HS-5 (cell line): ENCODE measurements at places on chromosomes 1 and 21.

- no peak for DNase-seq
Observed at GRCh38 chr1:55040933-55041494, 1.7 kb downstream of the PCSK9 start.

DNA sequence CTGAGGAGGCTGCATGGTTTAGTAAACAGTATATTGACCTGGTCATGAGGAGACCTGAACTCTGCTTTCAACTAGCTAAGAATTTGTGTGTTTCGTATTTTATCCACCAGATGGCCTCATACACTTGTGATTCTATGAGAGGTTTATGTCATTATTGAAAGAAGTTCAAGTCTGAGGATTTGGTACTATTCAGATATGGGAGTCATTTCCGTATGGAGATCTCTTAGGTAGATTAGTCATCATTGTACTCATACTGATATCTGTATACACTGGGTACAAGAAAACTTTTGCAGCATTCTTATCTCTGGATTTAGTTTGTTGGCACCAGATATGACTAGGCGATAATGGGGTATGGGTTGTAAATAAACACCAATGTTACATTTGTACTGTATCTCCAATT lies 26.6 kb downstream of the ATF6 start:
- peak; percentile 83 for DNase-seq

DNA sequence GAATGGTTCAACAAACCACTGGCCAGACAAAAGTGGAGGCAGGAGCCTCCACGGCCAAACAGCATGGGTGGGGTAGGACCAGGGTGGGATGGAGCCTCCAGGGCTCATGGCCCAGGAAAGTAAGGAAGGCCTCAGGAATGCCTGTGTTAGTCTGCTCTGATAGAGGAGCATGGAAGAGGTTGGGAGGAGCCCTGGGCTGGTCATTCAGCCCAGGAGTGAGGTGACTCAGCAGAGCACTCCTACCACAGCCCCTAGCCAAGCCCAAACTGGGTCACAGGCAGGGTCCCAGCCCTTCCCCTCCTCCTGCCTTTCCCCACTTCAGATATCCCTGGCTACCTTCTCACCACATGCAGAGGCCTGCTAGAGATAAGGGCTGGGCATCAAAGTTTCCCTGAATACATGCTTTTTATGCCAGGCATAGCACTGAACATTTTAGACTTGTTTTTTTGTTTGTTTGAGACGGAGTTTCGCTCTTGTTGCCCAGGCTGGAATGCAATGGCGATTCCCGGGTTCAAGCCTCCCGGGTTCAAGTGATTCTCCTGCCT lies 3.1 kb upstream of the SHISA4 start:
- DNase-seq = no peak

GRCh38 chr1:182084487-182085316 lies 23.2 kb upstream of the ZNF648 start:
- DNase-seq = peak; percentile 41

- DNase-seq = no peak
Observed at GRCh38 chr21:46322351-46323226, 1.1 kb downstream of the C21orf58 start.

- DNase-seq = no peak
Observed at GRCh38 chr1:10714337-10715114, 81.9 kb downstream of the CASZ1 start.

- no peak for DNase-seq
Observed at GRCh38 chr1:93078638-93078985, 471 bp upstream of the MTF2 start.

- DNase-seq = no peak
Observed at GRCh38 chr1:191709215-191709614, 449.0 kb upstream of the RGS18 start.

DNA sequence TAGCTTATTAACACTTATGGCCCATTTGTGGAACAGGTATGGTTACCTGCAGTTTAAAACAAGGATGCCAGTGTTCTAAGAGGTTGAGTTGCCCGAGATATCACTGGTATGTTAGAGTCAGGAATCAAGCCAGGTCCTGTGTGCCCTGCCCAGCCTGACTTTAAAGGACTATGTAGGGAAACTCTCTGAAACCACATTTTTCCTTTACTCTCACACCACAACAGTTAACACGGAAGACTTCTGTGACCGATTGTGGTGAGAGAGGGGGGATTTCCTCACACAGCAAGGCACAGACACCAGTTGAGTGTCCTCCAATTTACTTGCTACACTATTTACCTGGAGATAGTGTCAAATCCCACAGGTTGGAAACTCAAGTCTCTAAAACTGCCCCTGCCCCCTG lies 47.8 kb downstream of the UCK2 start:
- DNase-seq = no peak

DNA sequence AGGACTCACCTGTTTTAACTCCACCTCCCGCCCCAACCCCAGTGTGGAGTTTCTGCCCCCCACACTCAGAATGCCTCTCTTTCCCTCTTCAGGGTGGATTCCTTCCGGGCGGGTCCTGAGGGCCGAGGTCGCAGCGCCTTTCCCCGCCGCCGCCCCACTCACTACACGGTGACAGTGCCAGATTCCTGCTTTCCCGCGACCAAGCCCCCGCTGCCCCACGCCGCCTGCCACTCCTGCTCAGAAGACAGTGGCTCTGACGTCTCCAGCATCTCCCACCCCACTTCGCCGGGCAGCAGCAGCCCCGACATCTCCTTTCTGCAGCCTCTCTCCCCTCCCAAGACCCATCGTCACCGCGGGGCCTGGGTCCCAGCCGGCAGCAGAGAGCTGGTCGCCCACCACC lies 16.7 kb downstream of the INAVA start:
- DNase-seq = no peak

DNA sequence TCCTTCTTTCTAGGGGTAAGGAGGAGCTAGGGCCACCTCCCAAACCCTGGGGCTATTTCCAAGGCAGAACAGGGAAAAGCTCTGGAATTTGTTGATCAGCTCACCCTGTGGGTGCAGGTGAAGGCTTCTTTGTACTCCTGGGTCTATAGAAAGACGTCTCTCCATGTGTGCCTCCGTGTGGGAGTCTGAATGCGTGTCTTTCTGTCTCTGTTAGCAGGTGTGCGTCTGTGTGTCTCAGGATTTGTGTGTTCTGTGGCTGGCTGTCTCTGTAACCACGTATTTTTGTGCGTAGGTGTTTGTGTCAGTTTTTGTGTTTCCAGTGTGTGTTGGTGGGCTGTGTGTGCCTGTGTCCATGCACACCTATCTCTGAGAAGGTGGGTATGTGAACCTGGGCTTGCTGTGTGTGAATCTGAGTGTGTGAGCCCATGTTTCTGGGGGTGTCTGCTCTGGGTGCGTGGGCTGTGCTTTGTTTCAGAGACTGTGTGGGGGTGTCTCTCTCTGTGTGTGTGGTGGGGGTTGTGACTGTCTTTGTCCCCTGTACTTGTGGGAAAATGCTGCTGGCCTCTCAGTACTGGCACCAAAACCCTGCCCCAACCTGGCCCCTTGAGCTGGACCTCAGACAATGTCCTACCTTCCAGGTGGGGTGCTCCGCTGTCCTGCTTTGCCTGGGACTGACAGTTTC lies 12.7 kb upstream of the ETV3L start:
- DNase-seq = no peak

DNA sequence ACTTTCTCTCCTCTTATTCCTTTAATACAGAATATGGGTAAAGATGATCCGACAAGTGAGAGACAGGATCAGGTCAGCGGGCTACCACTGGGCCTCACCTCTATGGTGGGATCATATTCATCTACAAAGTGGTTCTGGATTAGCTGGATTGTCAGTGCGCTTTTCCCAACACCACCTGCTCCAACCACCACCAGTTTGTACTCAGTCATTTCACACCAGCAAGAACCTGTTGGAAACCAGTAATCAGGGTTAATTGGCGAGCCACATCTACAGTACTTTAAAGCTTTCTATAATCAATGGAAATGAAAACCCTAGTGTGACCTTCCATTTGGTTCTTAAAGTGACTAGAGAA lies 643 bp downstream of the NRAS start:
- peak; percentile 8 for DNase-seq

- DNase-seq = no peak
Observed at GRCh38 chr1:179818743-179819173, 58.8 kb downstream of the TOR1AIP2 start.

- no peak for DNase-seq
Observed at GRCh38 chr1:110259770-110260169, 49.7 kb downstream of the KCNC4 start.

- no peak for DNase-seq
Observed at GRCh38 chr1:107786203-107786845, 178.7 kb downstream of the VAV3 start.

GRCh38 chr1:11774753-11775152 lies 12.8 kb downstream of the C1orf167 start:
- DNase-seq = no peak

DNA sequence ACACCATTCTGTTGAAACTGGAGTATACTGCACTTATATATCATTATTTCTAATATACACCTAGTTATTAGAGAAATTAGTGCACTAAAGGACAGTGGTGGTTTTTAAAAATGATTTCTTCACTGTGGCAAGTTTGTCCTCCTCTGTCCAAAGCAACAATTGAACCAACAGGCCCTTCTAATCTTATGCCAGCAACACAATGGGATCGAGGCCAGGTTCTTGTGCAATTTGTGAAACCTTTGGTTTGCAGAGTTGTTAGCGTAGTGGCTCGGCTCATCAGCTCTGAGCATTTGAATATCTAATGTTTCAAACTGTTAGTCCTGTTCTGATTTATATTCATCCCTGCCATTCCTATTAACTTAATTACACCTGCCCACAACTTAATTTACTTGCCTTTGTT lies 9.9 kb upstream of the LRRC39 start:
- DNase-seq = no peak

- DNase-seq = no peak
Observed at GRCh38 chr1:47688461-47689296, 250.8 kb downstream of the FOXD2 start.

DNA sequence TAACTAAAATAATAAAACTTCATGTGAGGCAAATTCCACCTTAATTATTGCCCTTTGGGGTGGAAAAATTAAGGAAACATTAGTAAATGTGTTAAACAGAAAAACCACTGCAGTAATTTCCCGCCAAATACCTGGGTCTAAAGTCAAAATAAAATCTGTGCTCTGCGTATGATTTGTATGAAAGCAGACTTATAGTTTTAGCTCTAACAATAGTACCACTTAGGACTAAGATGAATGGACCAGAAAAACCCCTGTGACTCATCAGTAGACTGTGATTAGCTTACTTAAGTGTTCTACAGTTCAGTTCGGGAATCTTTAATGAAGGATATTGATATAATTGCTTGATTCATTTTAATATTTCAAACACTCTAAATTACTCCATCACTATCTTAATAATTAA lies 23.3 kb upstream of the C1orf105 start:
- DNase-seq = no peak

DNA sequence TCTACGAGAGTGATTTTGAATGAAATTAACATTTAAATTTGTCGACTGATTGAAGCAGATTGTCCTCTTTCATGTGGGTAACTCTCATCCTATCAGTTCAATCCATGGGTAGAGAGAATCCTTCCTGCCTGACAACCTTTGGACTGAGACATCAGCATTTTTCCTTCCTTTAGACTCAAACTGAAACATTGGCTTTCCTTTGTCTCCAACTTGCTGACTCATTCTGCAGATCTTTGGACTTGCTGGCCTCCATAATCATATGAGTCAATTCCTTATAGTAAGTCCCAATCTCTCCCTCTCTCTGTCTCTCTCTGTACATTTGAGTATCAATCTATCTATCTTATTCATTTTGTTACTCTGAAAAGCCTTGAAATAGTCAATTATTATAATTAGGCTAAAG lies 416.7 kb downstream of the LRRIQ3 start:
- DNase-seq = no peak

DNA sequence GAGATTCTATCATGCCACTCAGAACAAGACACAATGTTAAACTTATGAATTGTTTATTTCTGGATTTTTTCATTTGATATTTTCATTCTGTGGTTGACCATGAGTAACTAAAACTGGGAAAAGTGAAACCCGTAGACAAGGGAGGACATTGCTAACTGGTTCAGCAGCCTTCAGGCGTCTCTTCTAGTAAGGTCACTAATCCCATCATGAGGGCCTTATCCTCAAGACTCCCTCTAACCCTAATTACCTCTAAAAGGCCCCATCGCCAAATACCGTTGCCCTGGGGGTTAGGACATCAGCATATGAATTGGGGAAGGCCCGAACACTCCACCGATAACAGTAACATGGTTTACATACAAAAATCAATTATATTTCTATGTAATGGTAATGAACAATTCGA lies 247.6 kb downstream of the TM2D1 start:
- DNase-seq = no peak

DNA sequence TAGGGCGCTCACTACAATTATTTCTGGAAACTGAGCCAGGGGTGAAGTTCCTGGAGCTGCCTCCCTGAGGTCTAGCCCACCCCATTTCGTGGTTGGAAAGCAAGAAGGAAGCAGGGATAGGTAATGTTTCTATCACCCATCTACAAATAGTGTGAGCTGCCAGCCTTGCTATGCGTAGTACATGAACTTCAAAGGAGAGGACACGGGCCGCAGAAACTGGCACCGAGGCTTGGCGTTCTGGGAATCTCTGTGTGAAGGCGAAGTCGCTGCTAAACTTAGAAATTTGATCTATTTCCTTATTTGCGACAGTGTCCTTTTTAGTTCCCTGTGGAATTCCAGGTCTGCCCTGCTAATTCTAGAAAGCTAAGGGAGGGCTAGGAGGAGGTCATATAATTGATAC lies 49.6 kb upstream of the NTPCR start:
- no peak for DNase-seq

DNA sequence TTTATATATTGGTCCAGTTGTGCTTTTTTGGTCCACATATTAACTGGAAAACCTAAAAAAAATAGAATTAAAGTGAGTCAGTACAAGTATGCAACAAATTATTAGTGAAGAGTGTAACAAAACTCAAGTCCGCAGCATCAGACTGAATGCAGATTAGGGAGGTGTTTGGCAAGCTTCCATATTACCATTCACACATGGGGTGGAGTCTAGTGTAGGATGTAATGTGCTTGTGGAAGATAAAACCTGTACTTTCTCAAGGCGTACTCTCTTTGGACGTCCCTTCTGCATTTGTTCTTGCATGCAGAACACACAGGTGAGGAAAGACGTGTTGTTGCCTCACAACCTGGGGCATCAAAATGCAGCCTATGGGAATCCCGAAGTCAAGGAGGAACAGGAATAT lies 668.7 kb downstream of the MRPL39 start:
- no peak for DNase-seq

DNA sequence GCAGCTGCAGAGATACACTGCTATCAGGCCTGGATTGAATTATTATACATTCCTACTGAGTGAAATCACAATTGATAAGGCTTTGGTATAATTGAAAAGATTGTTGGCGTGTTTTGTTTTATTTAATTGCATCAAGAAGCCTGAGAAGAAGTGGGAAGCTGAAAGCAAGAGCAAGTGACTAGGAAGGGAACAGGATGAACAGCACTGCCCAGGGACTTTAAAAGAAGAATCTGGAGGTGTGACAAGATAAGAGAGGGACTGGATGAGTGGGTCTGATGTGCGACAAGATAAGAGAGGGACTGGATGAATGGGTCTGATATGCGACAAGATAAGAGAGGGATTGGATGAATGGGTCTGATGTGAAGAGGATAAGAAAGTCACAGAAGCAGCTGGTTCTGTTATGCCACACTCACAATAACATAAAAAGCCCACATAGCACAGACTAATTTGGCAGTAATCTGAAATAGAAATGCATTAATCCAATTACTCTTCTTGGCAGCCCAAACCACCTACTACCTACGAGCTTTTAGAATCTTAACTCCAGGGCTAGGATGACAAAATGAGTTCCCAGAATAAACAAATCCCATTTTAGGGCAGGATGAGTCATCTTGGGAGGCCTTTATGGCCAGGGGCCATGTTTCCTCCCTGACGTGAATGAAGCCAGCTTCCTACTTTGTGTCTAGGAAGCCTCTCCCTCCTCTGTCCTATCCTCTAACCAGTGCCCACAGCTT lies 129.7 kb downstream of the DUSP10 start:
- DNase-seq = peak; percentile 57

GRCh38 chr1:97960470-97960869 lies 39.6 kb upstream of the DPYD start:
- DNase-seq = no peak
